ENCODE measurements at places on chromosomes 6 and 20.
A peak's percentile ranks its signal among the peaks of the same experiment; 100 is the strongest.

- DNase-seq, result no peak
Observed at GRCh38 chr20:49323622-49324238, 45.9 kb upstream of the ZNFX1 start.

GRCh38 chr6:87116922-87117321 lies 22.0 kb upstream of the CGA start:
- no peak for DNase-seq

- no peak for DNase-seq
Observed at GRCh38 chr6:113526553-113526952, 330.6 kb upstream of the MARCKS start.

- DNase-seq, result no peak
Observed at GRCh38 chr6:132687306-132687705, 26.5 kb downstream of the VNN1 start.

GRCh38 chr6:152034631-152035030 lies 227.1 kb downstream of the ESR1 start:
- DNase-seq, result no peak

- DNase-seq, result no peak
Observed at GRCh38 chr6:153790876-153791473, 248.1 kb upstream of the OPRM1 start.

GRCh38 chr6:36797055-36797454 lies 42.2 kb downstream of the CPNE5 start:
- no peak for DNase-seq

- DNase-seq, result peak; percentile 31
Observed at GRCh38 chr6:163296835-163297519, 117.5 kb upstream of the QKI start.

GRCh38 chr6:75824160-75824559 lies 75.1 kb downstream of the MYO6 start:
- DNase-seq, result no peak

- no peak for DNase-seq
Observed at GRCh38 chr6:118725944-118726343, 74.6 kb upstream of the CEP85L start.

DNA sequence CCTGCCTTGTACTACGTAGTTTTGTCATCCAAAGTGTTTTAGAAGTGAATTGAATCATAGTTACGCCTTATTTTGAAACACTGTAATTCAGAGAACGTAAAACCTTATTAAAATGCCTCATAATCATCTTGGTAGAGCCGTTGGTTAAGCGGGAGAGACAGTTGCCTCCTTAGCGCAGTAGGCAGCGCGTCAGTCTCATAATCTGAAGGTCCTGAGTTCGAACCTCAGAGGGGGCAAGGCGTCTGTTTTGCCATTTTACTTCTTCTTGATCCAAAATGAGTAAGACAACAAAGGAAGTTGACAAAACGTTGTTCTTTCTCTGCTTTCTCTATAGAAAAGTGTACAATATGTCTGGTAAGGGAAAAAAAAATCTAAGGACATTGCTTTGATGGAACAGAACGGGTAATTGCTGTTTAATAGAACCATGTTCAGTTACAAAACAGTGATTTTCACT lies 20.7 kb upstream of the TRIM27 start:
- DNase-seq, result peak; percentile 67

All from left renal cortex interstitium (tissue), 4 donors.